ENCODE measurements at places on chromosomes 1 and 21.

GRCh38 chr1:29121936-29122681 lies 1.6 kb downstream of the TMEM200B start:
- no peak for DNase-seq

- no peak for DNase-seq
Measured at GRCh38 chr21:46662765-46663500, 27.5 kb downstream of the PRMT2 start.

DNA sequence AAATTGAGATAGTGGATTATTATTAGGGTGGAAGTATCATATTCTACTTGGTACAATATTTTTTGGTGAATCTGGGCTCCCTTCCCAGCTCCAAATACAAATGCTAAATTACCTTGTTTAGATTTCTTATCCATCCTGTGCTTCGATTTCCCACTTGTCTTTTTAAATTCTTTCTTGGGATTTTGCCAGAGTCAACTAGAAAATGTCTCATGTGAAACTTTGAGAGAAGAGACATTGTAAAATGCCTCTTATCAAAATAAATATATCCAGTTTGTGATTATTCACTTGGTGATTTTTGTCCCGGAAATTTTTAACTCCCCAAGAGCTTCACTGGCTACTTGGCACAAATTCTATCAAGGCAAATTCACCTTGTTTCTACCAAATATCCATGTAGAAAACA lies 202.0 kb downstream of the FMN2 start:
- no peak for DNase-seq

DNA sequence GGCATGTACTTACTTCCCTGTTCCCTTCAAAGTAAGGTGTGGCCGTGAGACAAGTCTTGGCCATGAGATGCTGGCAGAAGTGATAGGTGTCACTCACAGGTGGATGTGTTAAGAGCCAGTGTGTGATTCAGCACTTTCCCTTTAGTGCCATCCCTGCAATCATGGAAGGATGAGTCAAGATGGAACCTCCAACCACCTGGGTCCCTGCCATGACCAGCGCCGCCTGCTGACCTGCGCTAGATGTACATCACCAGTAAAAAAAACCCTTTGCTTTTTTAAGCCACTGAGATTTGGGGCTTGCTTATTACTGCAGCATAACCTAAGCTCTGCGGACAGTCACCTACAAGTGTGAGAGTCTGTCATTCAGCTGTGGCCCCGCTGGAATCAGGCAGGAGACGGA lies 71.7 kb downstream of the TOMM20 start:
- DNase-seq = no peak

- no peak for DNase-seq
Measured at GRCh38 chr1:198798923-198799386, 160.1 kb downstream of the PTPRC start.

DNA sequence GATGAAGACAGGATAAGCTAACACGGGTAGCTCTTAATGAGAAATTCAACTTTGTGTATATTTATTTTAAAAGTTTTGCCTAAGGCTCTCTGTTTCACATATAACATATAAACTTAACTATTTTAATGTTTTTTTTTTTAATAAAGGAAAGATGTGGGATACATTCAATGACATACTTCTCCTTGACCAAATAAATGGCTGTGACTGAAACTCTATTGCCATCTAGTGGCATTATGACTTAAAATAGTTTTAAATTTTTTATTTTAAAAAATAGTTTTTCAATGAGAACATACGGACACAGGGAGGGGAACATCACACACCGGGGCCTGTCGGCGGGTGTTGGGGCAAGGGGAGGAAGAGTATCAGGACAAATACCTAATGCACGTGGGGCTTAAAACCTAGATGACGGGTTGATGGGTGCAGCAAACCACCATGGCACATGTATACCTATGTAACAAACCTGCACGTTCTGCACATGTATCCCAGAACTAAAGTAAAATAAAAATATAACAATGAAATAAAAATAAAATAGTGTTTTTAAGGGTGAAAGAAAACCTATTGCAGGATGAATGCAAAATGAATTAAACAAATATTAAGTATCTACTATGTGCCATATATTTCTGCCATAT lies 83.4 kb downstream of the LYST start:
- DNase-seq = no peak

DNA sequence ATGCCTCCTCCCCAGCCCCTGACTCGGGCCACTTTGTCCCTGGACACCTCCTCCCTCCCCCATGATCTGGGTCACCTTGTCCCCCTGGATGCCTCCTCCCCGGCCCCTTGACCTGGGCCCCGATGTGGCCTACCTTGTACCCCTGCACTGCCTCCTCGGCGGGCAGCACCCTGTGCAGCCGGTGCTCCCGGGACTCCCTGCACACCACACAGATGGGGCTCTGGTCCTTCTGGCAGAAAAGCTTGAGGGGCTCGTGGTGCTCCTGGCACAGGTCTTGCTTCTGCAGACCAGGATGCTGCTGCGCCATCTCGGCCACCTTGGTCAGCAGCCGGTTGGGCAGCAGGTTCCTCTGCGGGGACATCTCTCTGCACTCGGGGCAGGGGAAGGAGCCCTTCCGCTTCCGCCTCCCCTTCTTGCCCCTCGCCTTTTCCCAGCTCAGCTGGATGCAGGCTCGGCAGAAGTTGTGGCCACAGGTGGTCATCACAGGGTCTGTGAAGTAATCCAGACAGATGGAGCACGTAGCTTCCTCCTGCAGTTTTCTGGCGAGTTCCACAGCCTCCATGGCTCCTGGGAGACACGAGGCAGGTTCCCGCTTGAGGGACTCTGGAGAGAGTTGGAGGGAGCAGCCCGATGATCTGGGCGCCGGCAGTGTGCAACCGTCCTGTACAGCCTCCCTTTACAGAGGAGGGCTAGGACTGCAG lies 2.0 kb downstream of the TRIM17 start:
- DNase-seq = no peak

- DNase-seq = no peak
Measured at GRCh38 chr1:150484861-150485260, 2.4 kb upstream of the TARS2 start.

GRCh38 chr1:202806845-202807450 lies 1.3 kb downstream of the KDM5B start:
- DNase-seq = peak; percentile 35

DNA sequence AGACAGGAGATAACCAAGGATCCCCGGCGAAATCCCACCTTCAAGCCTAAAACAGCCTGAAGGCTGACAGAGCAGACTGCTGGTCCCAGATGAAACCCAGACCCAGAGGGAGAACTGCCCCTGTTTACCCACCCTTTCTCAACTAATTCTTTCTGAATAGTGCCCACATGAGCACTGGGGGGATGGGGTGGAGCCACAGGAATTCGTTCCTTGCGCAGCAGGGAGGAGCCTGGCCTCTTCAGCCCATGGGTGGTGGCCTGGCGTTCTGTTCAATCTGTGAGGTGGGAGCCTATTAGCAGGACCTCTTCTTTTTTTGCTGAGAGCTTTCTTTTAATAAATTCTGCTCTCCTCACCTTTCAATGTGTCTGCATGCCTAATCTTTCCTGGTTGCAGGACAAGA lies 6.6 kb upstream of the AK5 start:
- DNase-seq = no peak

DNA sequence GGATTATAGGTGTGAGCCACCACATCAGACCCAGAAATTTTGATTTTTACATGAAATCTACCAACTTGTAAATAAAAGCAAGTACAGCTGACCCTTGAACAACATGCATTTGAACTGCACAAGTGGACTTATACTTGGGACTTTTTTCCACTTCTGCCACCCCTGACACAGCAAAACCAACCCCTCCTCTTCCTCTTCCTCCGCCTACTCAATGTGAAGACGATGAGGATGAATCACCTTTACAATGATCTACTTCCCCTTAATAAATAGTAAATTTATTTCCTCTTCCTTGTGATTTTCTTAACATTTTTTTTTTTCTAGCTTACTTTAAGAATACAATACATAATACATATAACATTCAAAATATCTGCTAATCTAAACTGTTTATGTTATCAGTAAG lies 17.5 kb upstream of the YRDC start:
- DNase-seq = no peak

GRCh38 chr1:217861658-217862057 lies 230.5 kb downstream of the SPATA17 start:
- no peak for DNase-seq

- DNase-seq = no peak
Measured at GRCh38 chr1:53075206-53075605, 13.2 kb downstream of the PODN start.

DNA sequence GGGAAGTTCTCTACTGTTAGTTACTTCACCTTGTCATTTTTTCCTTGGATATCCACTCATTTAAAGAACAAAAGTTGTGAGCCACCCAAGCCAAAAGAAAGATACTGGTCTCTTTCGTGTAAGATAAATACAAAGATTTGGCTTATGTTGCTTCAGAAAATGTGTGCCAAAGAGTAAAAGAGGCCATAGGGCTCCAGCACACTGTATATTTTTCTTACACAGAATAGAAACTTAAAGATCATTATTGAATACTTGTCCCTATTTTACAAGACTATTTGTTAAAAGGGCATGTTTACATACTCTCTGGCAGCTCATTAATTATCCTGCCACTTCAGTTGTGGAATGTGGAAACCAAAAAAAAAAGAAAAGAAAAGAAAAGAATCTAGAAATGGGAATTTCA lies 284.2 kb upstream of the LRRC7 start:
- no peak for DNase-seq

- DNase-seq = no peak
Measured at GRCh38 chr1:66156144-66156543, 363.4 kb downstream of the PDE4B start.

DNA sequence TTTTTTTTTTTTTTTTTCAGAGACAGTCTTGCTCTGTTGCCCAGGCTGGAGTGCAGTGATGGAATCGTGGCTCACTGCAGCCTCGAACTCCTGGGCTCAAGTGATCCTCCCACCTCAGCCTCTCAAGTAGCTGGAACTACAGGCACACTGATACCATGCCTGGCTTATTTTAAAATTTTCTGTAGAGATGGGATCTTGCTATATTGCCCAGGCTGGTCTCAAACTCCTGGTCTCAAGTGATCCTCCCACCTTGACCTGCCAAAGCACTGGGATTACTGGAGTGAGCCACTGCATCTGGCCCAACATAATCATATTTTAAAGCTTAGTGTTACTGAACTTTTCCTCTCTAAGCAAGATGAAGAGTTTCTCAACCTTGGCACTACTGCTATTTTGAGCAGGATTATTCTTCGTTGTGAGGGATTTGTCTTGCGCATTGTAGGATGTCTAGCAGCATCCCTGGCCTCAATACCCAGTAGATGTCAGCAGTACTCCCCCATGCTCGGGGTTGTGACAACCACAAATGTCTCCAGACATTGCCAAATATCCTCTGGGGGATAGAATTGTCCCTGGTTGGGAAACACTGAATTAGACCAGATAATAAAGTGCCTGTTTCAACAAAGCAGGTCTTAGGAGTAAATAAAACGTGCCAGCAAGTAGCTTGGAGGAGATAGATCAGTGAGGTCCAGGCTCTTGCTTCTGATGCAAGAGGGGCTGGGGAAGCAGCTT lies 15.1 kb upstream of the THRAP3 start:
- no peak for DNase-seq

- DNase-seq = no peak
Measured at GRCh38 chr1:19374926-19375325, 62.8 kb downstream of the SLC66A1 start.

- DNase-seq = no peak
Measured at GRCh38 chr1:17187051-17187450, 17.9 kb upstream of the PADI1 start.

- no peak for DNase-seq
Measured at GRCh38 chr1:68938051-68938666, 441.3 kb upstream of the DEPDC1 start.

- DNase-seq = no peak
Measured at GRCh38 chr1:9145021-9145668, 16.2 kb upstream of the GPR157 start.

DNA sequence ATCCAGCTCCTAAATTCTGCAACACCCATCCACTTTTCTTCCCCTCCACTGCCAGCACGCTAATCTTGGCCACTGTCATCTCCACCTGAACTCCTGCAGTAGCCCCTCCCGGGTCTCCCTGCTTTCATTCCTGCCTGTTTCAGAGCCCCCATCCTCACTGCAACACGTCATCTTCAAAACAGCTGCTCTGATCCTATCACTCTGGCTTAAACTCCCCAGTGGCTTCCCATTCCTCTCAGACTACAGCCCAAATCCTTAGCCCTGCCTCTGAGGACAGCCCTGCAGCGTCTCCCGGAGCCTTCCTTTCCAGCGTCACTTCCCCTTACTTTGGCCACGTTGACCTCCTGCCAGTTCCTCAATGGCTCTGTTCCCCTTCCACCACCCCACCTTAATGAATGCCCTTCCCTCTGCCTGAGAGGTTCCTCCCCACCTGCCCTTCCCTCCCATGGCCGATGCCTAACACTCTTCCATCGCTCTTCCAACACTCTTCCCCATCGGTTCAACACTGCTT lies 22.9 kb upstream of the IFNAR2 start:
- no peak for DNase-seq

GRCh38 chr1:202005958-202006357 lies 4.4 kb upstream of the ELF3 start:
- DNase-seq = no peak

GRCh38 chr21:40052276-40052675 lies 185.0 kb downstream of the PCP4 start:
- no peak for DNase-seq

DNA sequence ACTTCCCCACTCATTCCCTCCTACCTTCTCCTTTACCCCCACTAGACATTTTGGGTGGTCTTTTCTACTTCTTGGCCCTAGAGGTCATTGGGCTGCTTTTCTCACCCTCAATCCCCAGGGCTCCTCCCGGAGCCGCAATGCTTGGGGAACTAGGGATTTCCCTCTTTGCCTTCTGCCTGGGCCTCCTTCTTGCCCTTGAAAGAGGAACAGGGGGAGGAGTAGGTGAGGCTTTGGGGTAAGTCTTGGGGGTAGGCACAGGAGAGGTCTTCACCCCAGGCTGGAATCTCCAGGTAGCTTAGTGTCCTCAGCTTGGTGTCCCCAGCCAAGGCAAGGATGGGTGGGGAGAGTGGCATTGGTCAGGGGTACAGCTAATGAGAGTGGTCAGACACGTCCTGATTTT lies 56.2 kb upstream of the EPS8L3 start:
- no peak for DNase-seq

- DNase-seq = peak; percentile 8
Measured at GRCh38 chr1:10280439-10281350, 70.3 kb downstream of the KIF1B start.

DNA sequence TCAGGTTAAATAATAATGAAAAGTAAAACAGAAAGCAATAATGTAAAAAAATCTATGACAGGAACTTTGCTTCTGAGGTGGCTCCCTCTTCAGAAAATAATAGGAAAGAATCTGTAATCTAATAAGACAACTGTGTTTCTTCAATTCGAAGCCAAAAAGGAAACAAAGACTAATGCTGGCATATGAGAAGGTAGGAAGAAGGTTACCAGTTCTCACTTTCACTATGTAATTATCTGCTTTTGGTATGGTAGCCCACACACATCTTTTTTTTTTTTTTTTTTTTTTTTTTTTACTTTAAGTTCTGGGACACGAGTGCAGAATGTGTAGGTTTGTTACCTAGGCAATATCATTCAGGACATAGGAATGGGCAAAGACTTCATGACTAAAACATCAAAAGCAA lies 47.1 kb downstream of the COP1 start:
- DNase-seq = no peak

All from activated naive CD8-positive, alpha-beta T cell treated with anti-CD3 and anti-CD28 coated beads for 36 hours (primary cell).